A172 (cell line): ENCODE measurements at places on chromosomes 7 and 10.

DNA sequence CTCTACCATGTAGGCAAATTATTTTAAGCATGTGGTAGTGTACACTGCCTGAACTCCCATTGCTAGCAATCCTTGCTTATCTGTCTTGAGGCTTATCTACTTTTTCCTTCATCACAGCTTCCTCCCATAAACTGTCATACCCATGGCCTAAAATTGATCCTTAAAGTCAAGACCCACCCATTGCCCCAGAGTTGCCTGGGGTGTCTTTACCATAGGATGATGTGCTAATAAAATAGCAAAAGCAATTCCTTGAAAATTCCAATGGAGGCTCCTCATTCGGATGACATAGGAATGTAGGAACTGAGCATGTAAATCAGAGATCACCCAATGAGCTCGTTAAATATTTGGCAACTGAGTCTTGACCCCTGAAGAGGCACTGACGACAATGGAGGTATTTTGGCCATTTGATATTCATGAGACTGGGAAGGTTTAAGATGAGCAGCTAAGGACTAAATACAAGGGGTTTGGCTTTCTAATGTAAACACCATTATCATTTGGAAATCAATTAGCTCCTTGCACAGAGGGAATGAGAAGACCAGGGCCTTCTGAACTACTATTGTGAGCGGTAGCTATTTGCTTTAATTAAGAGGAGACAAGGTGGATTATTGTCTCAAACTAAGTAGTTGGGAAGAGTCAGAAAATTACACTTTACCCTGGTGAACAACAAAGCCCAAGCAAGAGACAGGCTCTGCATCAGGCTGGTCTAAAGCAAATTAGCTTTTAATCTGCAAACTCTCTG lies 234.9 kb downstream of the GATA3 start:
- no peak for DNase-seq

GRCh38 chr10:42428534-42428933 lies 209.8 kb downstream of the ZNF33B start:
- DNase-seq, result peak; percentile 8

- no peak for DNase-seq
These were observed 395.9 kb upstream of the PODXL start for GRCh38 chr7:131952365-131952764.

GRCh38 chr7:29780346-29780745 lies 26.0 kb upstream of the WIPF3 start:
- no peak for DNase-seq

DNA sequence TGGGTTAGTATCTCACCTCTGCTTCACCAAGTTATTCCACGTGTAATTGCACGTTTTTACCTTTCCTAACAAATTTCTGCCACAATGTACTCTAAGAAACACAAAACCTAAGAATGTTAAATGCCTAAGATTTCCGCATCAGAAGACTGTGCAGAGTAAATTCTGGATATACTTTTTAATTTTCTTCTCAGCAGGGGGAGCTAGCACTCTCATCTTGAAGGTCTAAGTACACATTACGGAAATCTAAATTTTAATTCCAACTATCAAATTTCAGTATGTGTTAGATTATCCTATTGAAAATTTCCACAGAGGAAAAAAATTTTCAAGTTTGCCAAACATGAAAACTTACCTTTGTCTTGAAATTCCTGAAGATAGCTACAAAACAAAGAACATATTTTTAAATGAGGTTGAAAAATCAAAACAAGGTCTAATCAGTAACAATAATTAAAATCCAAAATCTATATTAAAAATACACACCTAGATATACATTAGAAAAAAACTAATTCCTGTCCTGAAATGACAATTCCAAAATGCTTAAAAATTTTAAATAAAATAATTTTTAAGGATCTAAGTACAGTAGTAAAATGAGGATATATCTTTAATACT lies 10.5 kb downstream of the SKAP2 start:
- peak; percentile 64 for DNase-seq

GRCh38 chr7:89661876-89662275 lies 492.4 kb upstream of the STEAP1 start:
- no peak for DNase-seq

DNA sequence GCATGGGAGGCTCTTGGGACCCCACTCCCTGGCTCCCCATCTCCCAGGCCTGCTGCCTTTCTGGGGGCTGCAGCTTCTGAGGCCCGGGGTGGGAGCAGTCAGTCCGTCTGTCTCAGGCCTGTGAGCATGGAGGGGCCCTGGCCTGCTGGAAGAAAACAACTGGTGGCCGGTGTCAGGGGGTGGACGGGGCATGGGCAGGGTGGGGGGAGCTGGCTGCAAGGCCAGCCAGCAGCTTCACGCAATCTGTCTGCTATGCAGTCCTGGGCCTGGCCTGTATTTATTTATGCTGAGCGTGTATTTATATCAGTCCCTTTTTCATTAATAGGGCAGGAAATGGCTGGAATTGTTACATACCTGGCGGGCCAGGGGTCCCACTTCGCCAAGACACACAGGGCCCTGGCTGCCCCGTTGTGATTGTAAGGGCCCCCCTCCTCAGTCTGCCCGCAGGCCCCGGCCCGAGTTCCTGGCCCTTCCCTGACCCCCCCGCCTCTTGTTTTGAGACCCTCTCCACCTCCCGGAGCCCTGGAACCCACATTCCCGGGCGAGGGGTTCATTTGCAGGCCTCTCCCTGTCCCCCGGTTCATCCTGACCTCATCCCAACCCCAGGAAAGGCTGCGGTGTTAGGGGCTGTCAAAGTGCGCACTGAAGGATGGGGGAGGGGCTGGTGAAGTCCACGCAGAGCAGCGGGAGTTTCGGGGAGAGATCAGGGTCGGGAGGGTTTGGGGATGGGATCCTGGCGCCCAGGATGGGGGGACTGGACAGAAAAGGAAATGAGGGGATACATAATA lies 8.2 kb downstream of the TMEM270 start:
- DNase-seq, result no peak

- no peak for DNase-seq
These were observed 37.8 kb upstream of the SEM1 start for GRCh38 chr7:96747418-96747940.

DNA sequence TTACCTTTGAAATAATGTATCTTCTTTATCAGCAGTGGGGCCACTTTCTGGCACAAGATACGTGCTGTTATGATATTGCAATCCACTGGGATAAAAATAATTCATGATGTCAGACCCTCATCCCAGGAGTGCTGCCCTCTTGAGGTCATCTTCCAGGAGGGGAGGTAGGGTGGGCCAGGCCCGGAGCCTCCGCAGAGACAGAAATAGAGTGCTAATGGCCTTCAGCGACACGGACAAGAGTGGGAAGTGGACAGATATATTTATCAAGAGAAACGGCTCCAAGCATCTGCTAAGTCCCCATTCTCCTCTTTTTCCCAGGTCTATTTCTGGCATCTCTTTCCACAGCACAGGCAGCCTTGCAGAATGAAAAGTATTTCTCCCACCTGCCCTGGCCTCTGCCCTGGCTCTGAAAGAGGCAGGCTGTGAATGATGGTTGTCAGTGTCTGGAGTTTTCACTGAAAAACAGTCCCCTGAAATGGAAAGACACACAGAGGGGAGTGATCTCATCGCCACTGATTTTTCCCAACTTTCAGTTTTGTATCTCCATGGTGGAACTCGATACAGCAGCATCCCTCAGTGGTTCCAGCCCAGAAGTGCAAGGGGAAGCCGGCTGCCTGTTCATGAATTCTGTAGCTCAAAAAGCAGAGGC lies 251.7 kb upstream of the MYO3A start:
- DNase-seq, result peak; percentile 52
